ENCODE measurements at places on chromosomes 1 and 21. TPM values are rescaled to one million over a fixed set of nuclear protein-coding genes. Genes with fewer than 3 reads are reported as not detected.

Gene ATP1A2
- polyA plus RNA-seq, result 0.07 TPM

Gene BCL2L15
- 0.05 TPM for polyA plus RNA-seq

Gene PEX14
- 17.8 TPM for polyA plus RNA-seq

DNA sequence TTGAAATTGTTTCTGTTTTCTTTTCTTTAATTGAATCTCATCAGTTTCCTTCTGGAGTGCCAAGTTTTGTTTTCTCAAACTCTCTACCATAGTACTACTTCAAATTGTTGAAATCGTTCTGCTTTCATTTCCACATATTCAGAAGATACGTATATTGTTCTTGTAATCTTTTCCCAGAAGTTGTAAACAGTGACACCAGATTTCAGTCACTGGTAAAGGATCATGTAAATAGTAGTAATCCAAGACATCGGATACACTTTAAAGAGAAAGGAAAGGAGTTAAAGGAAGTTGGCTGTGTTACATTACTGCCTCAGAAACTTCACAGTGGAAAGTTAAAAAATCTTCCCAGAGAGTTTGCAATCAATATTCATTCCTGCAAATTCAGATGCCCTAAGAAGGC, 67.5 kb downstream of the RGL1 start:
- no peak overlapping the region for H3K4me3 ChIP-seq
- H3K27ac ChIP-seq, result no peak overlapping the region
- DNase-seq, result no peak
- H3K27me3 ChIP-seq, result no peaks in the 10 kb centered on the region

- no peaks in the 10 kb centered on the region for H3K27me3 ChIP-seq
- H3K36me3 ChIP-seq, result peaks cover 6% of the 10 kb centered on the region
- H3K4me3 ChIP-seq, result no peak overlapping the region
- DNase-seq, result no peak
These were observed 1.2 kb upstream of the H6PD start for GRCh38 chr1:9233241-9233941.

- H3K27ac ChIP-seq, result no peak overlapping the region
- H3K4me1 ChIP-seq, result no peaks in the 10 kb centered on the region
- DNase-seq, result no peak
- H3K27me3 ChIP-seq, result peaks cover 5% of the 10 kb centered on the region
These were observed 27.0 kb downstream of the STYXL2 start for GRCh38 chr1:167120899-167121298.
